ENCODE measurements at places on chromosomes 7 and 10.

DNA sequence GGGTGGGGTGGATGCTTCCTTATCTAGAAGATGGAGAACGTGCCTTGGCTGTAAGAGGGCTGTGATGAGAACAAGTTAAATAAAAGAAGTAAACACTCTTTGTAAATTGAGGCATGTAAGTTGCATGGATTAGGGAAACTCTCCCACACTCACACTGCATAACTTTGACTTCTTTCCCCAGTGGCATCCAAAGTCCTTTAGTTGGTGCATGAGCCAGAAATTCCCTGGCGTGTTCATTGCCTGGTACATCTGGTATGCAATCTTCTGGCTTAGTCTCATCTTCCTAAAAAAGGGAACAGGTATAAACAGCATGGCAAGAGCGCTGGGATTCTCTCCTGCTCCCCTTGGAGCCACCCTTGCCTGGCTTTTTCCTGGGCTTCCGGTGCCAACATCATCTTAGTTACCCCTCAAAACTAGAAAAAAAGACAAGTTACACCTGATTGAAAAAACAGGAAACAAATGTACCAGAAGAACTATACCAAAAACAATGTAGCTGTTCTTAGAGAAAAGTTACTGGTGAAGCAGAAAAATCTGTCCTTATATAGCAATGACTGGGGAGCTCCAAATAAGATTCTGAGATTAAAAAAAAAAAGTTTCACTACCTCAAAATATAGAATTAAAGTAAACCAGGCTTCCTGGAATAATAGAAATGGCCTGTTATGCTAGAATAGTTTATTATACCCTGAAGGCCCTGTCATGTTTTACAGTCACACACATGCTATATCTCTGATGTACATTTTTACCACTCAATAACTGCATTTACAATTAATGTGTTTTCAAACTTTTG is 9.9 kb downstream of the RP9 start:
- no peak for DNase-seq

GRCh38 chr7:129143724-129144094 is 798 bp upstream of the TSPAN33 start:
- no peak for DNase-seq

GRCh38 chr7:506921-507622 is 12.6 kb downstream of the PDGFA start:
- DNase-seq, result no peak

GRCh38 chr10:62492012-62492869 is 118.1 kb downstream of the ZNF365 start:
- DNase-seq, result no peak
